ENCODE measurements at places on chromosomes 7 and 10. TPM values are rescaled to one million over a fixed set of nuclear protein-coding genes. Genes with fewer than 3 reads are reported as not detected.
A peak's percentile ranks its signal among the peaks of the same experiment; 100 is the strongest.

DNA sequence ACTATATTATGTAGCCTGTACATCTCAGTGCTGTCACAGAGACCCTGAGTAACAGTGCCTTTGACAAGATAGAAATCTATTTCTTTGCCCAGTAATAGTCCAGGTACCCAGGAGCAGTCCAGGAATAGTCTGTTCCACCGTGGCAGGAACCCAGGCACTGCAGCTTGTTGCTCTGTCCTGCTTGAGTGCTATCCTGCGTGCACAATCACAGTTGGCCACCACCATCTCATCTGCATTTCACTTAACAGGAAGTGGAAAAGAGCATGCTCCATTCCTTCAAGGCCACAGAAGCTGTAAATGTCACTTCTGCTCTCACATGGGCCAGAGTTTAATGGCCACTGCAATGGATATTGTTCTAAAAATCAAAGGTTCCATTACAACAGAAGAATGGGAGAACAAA is 61.5 kb upstream of the PRR15 start:
- H3K27ac ChIP-seq: no peak overlapping the region
- H3K27me3 ChIP-seq: no peaks in the 10 kb centered on the region

GRCh38 chr10:29776246-29776645 is 141.5 kb upstream of the SVIL start:
- peaks cover 7% of the 10 kb centered on the region for H3K36me3 ChIP-seq
- no peaks in the 10 kb centered on the region for H3K27me3 ChIP-seq
- peaks cover 29% of the 10 kb centered on the region for H3K4me1 ChIP-seq
- H3K4me3 ChIP-seq: no peak overlapping the region

GRCh38 chr7:97246317-97246716 is 128.8 kb downstream of the SDHAF3 start:
- DNase-seq: no peak
- H3K4me1 ChIP-seq: no peaks in the 10 kb centered on the region
- H3K4me3 ChIP-seq: no peak overlapping the region
- no peaks in the 10 kb centered on the region for H3K27me3 ChIP-seq
- H3K36me3 ChIP-seq: no peaks in the 10 kb centered on the region

GRCh38 chr10:118017071-118017740 is 29.5 kb downstream of the RAB11FIP2 start:
- H3K27ac ChIP-seq: no peak overlapping the region
- DNase-seq: no peak
- H3K36me3 ChIP-seq: no peaks in the 10 kb centered on the region
- no peak overlapping the region for H3K4me3 ChIP-seq

The ZNF746 gene
- 18.5 TPM for total RNA-seq

The MYO3A gene
- 0.14 TPM for total RNA-seq

GRCh38 chr10:113643183-113643582 is 20.7 kb downstream of the NRAP start:
- H3K27me3 ChIP-seq: peaks cover 76% of the 10 kb centered on the region
- DNase-seq: no peak
- no peaks in the 10 kb centered on the region for H3K36me3 ChIP-seq
- H3K4me3 ChIP-seq: no peak overlapping the region
- H3K27ac ChIP-seq: no peak overlapping the region

DNA sequence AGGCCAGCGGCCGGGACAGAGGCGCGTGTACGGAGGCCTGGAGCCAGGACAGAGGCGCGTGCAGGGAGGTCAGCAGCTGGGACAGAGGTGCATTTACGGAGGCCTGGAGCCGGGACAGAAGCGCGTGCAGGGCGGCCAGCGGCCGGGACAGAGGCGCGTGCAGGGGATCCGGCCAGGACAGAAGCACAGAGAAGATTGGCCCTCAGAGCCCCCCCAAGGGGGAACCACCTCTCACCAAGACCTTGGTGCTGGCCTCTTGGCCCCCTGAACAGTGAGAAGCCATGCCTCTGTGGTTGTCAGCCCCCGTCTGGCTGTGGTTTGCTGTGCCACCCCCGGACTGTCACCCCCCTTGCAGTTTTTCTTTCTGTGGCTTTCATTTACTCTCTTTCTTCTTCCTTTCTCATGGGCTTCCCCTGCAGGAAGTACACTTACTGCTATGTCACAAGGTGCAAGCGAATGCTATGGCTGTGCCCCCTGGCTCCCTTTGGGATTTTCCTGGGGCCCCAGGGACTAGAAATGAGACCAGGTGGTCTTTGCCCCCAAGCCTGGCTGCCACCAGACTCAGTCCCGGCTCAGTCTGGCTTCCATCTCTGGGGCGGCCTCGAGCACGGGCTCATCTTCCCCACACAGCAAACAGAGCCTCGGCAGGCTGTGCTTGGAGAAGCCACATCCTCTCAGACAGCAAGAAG is 41.1 kb downstream of the INSIG1 start:
- no peak overlapping the region for H3K27ac ChIP-seq
- DNase-seq: no peak
- H3K4me1 ChIP-seq: no peaks in the 10 kb centered on the region

DNA sequence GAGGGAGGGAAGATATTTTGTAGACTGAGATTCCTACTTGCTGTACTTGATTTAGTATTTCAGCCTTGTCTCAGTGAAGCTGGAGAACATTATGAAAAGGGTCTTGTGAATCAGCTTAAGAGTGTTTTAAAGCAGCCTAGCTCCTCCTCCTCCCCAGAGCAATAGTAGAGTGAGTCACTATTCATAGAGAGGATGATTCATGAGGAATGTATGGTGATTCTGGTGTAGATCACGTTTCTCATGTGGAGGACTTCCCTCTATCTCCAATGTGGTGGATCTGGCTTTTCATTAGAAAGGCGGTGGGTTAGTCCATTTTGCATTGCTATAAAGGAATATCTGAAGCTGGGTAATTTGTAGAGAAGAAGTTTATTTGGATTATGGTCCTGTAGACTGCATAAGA is 340.1 kb upstream of the CHRM2 start:
- H3K4me3 ChIP-seq: no peak overlapping the region
- H3K4me1 ChIP-seq: no peaks in the 10 kb centered on the region
- H3K36me3 ChIP-seq: no peaks in the 10 kb centered on the region
- H3K27ac ChIP-seq: no peak overlapping the region
- H3K27me3 ChIP-seq: no peaks in the 10 kb centered on the region

GRCh38 chr10:125961743-125962142 is 65.4 kb downstream of the FANK1 start:
- H3K36me3 ChIP-seq: no peaks in the 10 kb centered on the region
- H3K27me3 ChIP-seq: no peaks in the 10 kb centered on the region
- no peak overlapping the region for H3K4me3 ChIP-seq
- H3K4me1 ChIP-seq: no peaks in the 10 kb centered on the region
- DNase-seq: no peak

GRCh38 chr7:24798261-24798660 is 41.0 kb upstream of the GSDME start:
- no peaks in the 10 kb centered on the region for H3K27me3 ChIP-seq
- H3K36me3 ChIP-seq: peaks cover 42% of the 10 kb centered on the region
- peaks cover 11% of the 10 kb centered on the region for H3K4me1 ChIP-seq

- DNase-seq: no peak
- peaks cover 9% of the 10 kb centered on the region for H3K27me3 ChIP-seq
- no peaks in the 10 kb centered on the region for H3K4me1 ChIP-seq
- no peak overlapping the region for H3K4me3 ChIP-seq
Measured at GRCh38 chr7:128380483-128381106, 19.1 kb upstream of the PRRT4 start.

The VSTM4 gene
- total RNA-seq: not detected

DNA sequence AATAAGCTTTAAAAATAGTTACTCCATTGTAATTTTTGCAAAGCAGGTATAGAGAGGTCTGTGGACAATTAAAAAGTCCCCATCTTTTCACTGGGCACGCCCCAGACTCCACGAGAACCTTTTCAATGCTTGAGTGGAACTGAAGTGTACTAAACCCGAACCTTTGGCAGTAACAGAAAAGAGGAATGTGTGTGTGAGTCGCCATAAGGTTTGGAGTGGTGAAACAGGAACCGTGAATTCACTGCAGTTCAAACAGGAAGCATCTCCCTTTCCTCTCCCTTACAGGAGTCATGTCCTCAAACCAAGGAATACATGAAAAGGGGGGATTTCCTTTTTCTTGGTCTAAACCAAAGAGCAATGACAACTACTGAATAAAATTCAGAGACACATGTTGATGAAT is 23.2 kb downstream of the NDUFB2 start:
- H3K27ac ChIP-seq: no peak overlapping the region
- H3K36me3 ChIP-seq: no peaks in the 10 kb centered on the region
- H3K27me3 ChIP-seq: no peaks in the 10 kb centered on the region
- no peak overlapping the region for H3K4me3 ChIP-seq

DNA sequence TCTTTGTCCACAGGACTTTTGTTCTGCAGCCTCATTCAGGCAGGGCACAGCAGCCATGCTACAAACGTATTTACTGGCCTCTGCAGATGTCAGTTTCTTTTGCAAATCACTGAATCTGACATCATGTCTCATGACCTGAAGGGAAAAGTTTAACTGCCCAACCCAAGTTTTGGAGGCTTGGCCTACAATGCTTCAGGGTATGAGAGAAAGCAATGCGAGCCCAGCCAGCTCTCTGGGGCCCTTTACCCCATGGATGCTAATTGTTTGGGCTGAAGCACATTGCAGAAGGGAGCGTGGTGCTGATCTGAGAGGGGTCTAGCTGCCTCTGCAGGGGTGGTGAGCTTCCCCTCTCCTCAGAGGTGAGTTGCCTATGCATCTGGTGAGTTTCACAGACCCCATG is 179.9 kb upstream of the CXCL12 start:
- H3K4me3 ChIP-seq: no peak overlapping the region
- peaks cover 82% of the 10 kb centered on the region for H3K27me3 ChIP-seq
- no peak overlapping the region for H3K27ac ChIP-seq
- no peak for DNase-seq
- H3K4me1 ChIP-seq: no peaks in the 10 kb centered on the region

GRCh38 chr10:132946311-132946710 is 3.9 kb upstream of the CFAP46 start:
- DNase-seq: no peak
- no peak overlapping the region for H3K4me3 ChIP-seq
- H3K4me1 ChIP-seq: no peaks in the 10 kb centered on the region
- H3K27me3 ChIP-seq: peaks cover 91% of the 10 kb centered on the region
- no peaks in the 10 kb centered on the region for H3K36me3 ChIP-seq
- H3K27ac ChIP-seq: no peak overlapping the region

The WAPL gene
- total RNA-seq: 27.0 TPM

DNA sequence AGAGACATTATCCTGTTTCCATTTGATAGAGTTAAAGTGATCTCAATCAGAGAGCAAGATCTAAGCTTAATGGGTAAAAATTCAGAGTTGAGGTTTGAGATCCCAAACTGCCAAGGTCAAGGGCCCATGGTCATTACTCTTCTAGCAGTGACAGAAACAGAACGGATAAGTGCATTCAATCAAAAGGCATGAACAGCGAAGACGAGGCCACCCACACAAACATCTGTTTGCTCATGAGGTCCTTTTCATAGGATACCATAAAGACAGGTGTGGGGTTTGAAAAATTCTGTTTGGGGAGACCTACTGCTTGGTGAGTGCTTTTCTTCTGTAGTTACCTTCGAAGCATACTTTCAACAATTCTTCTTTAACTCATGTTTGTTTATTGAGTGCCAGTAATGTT is 58.3 kb downstream of the SEMA3C start:
- peaks cover 12% of the 10 kb centered on the region for H3K4me1 ChIP-seq
- no peak overlapping the region for H3K4me3 ChIP-seq
- no peak for DNase-seq
- no peaks in the 10 kb centered on the region for H3K36me3 ChIP-seq
- H3K27ac ChIP-seq: no peak overlapping the region

The STK31 gene
- 2.1 TPM for total RNA-seq

GRCh38 chr10:72265990-72266865 is 7.5 kb upstream of the DDIT4 start:
- H3K27ac ChIP-seq: no peak overlapping the region
- H3K36me3 ChIP-seq: peaks cover 29% of the 10 kb centered on the region
- no peak overlapping the region for H3K4me3 ChIP-seq
- no peak for DNase-seq

DNA sequence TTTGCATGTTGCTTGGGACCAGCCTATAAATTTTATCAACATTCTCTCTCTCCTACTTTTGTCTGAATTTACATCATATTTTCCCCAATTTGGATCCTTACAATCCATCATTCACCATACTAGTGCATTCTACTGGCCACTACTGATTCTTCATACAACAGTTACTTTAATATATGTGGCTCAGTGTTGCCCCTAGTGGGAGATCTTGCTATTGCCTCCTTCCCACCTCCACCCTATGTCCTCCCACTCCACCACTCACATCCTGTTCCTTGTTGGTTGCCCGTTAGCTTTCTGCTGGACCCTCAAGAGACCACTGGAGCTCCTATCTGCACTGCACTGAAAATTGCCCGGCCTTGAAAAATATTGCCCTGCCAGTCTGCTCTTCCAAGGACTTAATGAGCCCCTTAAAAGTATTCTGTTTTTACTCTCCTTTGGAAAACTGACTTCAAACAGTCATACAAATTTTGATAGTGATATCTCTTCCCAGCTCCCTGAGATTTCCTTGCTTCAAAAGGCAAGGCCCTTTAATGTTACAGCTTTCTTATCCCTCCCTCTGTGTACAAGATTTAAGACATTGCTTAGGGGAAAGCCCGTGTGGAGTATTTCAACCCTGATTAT is 243.2 kb upstream of the TMEM229A start:
- H3K36me3 ChIP-seq: no peaks in the 10 kb centered on the region
- H3K4me1 ChIP-seq: no peaks in the 10 kb centered on the region
- H3K27me3 ChIP-seq: no peaks in the 10 kb centered on the region
- no peak overlapping the region for H3K4me3 ChIP-seq

GRCh38 chr10:103204353-103205255 is 11.5 kb upstream of the NT5C2 start:
- H3K36me3 ChIP-seq: peaks cover 6% of the 10 kb centered on the region
- H3K4me3 ChIP-seq: no peak overlapping the region
- DNase-seq: peak; percentile 53
- peak overlapping the region; percentile 87 for H3K27ac ChIP-seq

- DNase-seq: no peak
- no peaks in the 10 kb centered on the region for H3K27me3 ChIP-seq
- no peaks in the 10 kb centered on the region for H3K36me3 ChIP-seq
- H3K4me1 ChIP-seq: no peaks in the 10 kb centered on the region
- H3K27ac ChIP-seq: no peak overlapping the region
- no peak overlapping the region for H3K4me3 ChIP-seq
Measured at GRCh38 chr7:80432166-80432565, 79.7 kb downstream of the GNAT3 start.

GRCh38 chr10:60041489-60042133 is 135.3 kb upstream of the CCDC6 start:
- DNase-seq: no peak
- no peak overlapping the region for H3K27ac ChIP-seq
- peaks cover 5% of the 10 kb centered on the region for H3K36me3 ChIP-seq
- H3K4me3 ChIP-seq: no peak overlapping the region

DNA sequence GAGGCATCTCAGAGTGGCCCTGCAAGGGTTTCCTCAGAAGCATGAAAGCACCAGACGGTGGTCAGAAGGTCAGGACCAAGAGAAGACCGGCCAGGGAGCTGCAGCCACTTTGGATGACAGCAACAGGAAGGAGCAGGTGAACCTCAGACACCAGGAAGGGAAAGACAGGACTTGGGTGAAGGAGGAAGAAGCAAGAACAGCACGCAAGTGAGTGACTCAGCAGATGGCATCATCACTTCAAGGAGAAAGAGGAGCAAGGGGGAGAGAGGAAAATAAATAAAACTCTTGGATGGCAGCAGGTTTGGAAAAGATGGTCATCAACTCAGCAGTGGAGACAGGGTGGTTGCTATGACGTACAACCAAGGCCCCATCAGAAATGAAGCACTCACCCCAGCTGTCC is 31.6 kb downstream of the NCAPG2 start:
- no peaks in the 10 kb centered on the region for H3K27me3 ChIP-seq
- peaks cover 8% of the 10 kb centered on the region for H3K4me1 ChIP-seq
- no peak overlapping the region for H3K4me3 ChIP-seq
- DNase-seq: no peak

The ITGA8 gene
- not detected for total RNA-seq

GRCh38 chr7:127809261-127809702 is 157.3 kb downstream of the SND1 start:
- H3K4me1 ChIP-seq: no peaks in the 10 kb centered on the region
- DNase-seq: no peak
- no peaks in the 10 kb centered on the region for H3K27me3 ChIP-seq
- H3K4me3 ChIP-seq: no peak overlapping the region

Data from Calu3 (cell line).